ENCODE measurements at places on chromosomes 2 and 18. TPM values are rescaled to one million over a fixed set of nuclear protein-coding genes. Genes with fewer than 3 reads are reported as not detected.

The ACVR1C gene
- polyA plus RNA-seq, result 0.47 TPM

The C2orf74 gene
- 50.0 TPM for polyA plus RNA-seq

The MYCN gene
- polyA plus RNA-seq, result 8.1 TPM

The NYAP2 gene
- 0.17 TPM for polyA plus RNA-seq

The LRRTM1 gene
- polyA plus RNA-seq, result 1.1 TPM

The DUSP19 gene
- 4.5 TPM for polyA plus RNA-seq

The CKAP2L gene
- 9.5 TPM for polyA plus RNA-seq

The NCKAP5 gene
- polyA plus RNA-seq, result 3.0 TPM

The ABCG5 gene
- 0.16 TPM for polyA plus RNA-seq

The KCNE4 gene
- 3.3 TPM for polyA plus RNA-seq

The PDE11A gene
- polyA plus RNA-seq, result 7.8 TPM

The ZAP70 gene
- polyA plus RNA-seq, result 6.5 TPM

The PIKFYVE gene
- 29.0 TPM for polyA plus RNA-seq

The TTC39C gene
- 70.4 TPM for polyA plus RNA-seq

The SERPINB4 gene
- polyA plus RNA-seq, result 0.90 TPM

The WDR43 gene
- polyA plus RNA-seq, result 52.7 TPM

The CELF4 gene
- 6.3 TPM for polyA plus RNA-seq

The VIT gene
- polyA plus RNA-seq, result 7.2 TPM

The RASGRP3 gene
- polyA plus RNA-seq, result 2.8 TPM

The MROH2A gene
- 5.1 TPM for polyA plus RNA-seq

The TXNDC9 gene
- 29.2 TPM for polyA plus RNA-seq

The UGT1A3 gene
- polyA plus RNA-seq, result not detected

The HMSD gene
- 0.53 TPM for polyA plus RNA-seq

The PLCL1 gene
- polyA plus RNA-seq, result 2.6 TPM

The DYSF gene
- 10.9 TPM for polyA plus RNA-seq

The CPO gene
- polyA plus RNA-seq, result 0.90 TPM

The CYS1 gene
- 5.5 TPM for polyA plus RNA-seq

The LRATD1 gene
- 39.4 TPM for polyA plus RNA-seq

The DYNAP gene
- polyA plus RNA-seq, result not detected

The ATAD2B gene
- 11.7 TPM for polyA plus RNA-seq

The EGR4 gene
- 4.6 TPM for polyA plus RNA-seq

The ELOA2 gene
- polyA plus RNA-seq, result 8.0 TPM

The ASNSD1 gene
- polyA plus RNA-seq, result 25.9 TPM

The DNAJC5G gene
- 65.0 TPM for polyA plus RNA-seq

The INPP4A gene
- polyA plus RNA-seq, result 13.3 TPM

The STPG4 gene
- 19.4 TPM for polyA plus RNA-seq

The NLRC4 gene
- polyA plus RNA-seq, result 0.70 TPM

The MARCO gene
- 16.0 TPM for polyA plus RNA-seq

The IL1F10 gene
- not detected for polyA plus RNA-seq

The CYP27C1 gene
- polyA plus RNA-seq, result 0.47 TPM

The ADCYAP1 gene
- polyA plus RNA-seq, result 3.1 TPM

The SNTG2 gene
- 9.1 TPM for polyA plus RNA-seq

The LDLRAD4 gene
- polyA plus RNA-seq, result 22.0 TPM

The ABHD1 gene
- polyA plus RNA-seq, result 141 TPM

The MOGAT1 gene
- not detected for polyA plus RNA-seq

The ALPI gene
- polyA plus RNA-seq, result 0.16 TPM

The GDF7 gene
- polyA plus RNA-seq, result 0.69 TPM

The TYW5 gene
- 5.3 TPM for polyA plus RNA-seq

The KIAA2012 gene
- 1.6 TPM for polyA plus RNA-seq

The ANKRD23 gene
- polyA plus RNA-seq, result 7.5 TPM

The MAL gene
- polyA plus RNA-seq, result 1.3 TPM

The CTAGE1 gene
- 5.2 TPM for polyA plus RNA-seq

The CD28 gene
- polyA plus RNA-seq, result 0.91 TPM

The ZNF892 gene
- 7.1 TPM for polyA plus RNA-seq

The PLEK gene
- polyA plus RNA-seq, result 9.2 TPM

The SERPINB2 gene
- not detected for polyA plus RNA-seq

The HNMT gene
- 13.6 TPM for polyA plus RNA-seq

All from testis (tissue), 5 donors.